ENCODE measurements at places on chromosomes 13 and 19.

DNA sequence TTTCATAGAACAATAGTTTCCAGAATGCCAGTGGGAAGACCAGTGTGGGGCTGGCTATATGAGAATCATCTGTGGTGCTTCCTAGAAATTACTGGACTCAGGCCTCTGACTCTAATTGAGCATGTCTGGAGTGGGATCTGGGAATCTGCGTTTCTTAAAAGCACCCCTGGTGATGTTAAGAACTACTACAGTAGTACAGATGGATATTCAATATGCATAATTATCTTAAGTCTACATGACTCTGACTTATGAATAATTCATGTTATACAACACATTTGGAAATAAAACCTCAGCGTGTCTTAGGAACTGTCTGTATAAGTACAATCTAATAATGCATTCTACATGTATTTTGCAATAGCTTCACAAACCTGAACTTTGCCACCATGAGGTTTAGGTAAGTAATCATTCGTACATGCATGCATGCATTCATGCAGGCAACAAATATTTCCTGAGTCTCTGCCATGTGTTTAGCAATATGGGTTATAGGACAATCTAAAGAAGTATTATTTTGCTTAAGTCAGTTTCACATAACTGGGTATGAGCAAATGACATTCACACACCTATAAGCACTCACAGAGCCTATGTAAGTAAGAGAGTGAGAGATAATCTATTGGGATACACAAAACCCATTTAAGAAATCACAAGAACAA is 62.0 kb downstream of the EPSTI1 start:
- DNase-seq, result no peak

- DNase-seq, result no peak
Observed at GRCh38 chr13:71924931-71925330, 57.9 kb upstream of the DACH1 start.

- DNase-seq, result no peak
Observed at GRCh38 chr19:2611483-2612464, 90.7 kb downstream of the GNG7 start.

- DNase-seq, result no peak
Observed at GRCh38 chr13:57629391-57629804, 2.1 kb upstream of the PCDH17 start.

DNA sequence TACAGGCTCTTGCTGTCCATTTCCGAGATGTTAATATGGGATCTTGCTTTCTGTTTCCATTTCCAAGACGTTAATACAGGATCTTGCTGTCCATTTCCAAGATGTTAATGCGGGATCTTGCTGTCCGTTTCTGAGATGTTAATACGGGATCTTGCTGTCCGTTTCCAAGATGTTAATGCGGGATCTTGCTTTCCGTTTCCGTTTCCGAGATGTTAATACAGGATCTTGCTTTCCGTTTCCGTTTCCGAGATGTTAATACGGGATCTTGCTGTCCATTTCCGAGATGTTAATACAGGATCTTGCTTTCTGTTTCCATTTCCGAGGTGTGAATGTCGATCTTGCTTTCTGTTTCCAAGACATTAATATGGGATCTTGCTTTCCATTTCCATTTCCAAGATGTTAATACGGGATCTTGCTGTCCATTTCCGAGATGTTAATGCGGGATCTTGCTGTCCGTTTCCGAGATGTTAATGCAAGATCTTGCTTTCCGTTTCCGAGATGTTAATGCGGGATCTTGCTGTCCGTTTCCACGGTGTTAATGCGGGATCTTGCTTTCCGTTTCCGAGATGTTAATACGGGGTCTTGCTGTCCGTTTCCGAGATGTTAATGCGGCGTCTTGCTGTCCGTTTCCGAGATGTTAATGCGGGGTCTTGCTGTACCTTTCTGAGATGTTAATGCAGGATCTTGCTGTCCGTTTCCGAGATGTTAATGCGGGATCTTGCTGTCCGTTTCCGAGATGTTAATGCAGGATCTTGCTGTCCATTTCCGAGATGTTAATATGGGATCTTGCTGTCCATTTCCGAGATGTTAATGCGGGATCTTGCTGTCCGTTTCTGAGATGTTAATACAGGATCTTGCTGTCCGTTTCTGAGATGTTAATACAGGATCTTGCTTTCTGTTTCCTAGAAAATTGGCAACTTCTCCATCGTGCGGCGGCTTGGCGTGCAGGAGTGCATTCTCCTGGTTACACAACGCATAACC is 38.3 kb downstream of the PEX11G start:
- peak; percentile 100 for DNase-seq

DNA sequence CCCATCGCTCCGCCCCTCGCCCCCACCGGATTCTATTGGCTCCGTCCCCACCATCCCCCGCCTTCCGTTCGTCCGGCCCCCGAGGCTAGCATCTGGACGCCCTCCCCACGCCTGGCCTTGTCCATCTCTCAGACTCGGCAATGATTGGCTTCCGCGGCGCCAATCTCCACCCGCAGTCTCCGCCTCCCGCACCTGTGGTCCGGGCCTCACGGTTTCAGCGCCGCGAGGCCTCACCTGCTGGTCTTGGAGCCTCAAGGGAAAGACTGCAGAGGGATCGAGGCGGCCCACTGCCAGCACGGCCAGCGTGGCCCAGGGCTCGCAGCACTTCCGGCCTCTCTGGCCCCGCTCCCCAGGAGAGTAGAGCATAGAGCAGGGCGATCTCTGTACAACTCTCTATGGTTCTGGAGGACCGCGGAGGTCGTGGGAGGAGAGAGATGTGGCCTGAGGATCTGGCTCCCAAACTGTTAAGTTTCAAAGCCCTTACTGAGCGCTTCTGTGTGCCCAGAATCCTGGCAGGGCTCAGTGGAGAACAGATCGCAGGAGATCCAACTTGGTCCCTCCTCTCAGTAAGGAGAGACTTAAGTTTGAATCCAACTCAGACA is at the start of gene ERCC1:
ERCC1 (minus strand) TSS at position 329 of the 602 bp plus-strand sequence. CDS start 543 bp downstream, outside the sequence.
- no peak for DNase-seq

- DNase-seq, result no peak
Observed at GRCh38 chr19:14030997-14031718, 404 bp upstream of the IL27RA start.

DNA sequence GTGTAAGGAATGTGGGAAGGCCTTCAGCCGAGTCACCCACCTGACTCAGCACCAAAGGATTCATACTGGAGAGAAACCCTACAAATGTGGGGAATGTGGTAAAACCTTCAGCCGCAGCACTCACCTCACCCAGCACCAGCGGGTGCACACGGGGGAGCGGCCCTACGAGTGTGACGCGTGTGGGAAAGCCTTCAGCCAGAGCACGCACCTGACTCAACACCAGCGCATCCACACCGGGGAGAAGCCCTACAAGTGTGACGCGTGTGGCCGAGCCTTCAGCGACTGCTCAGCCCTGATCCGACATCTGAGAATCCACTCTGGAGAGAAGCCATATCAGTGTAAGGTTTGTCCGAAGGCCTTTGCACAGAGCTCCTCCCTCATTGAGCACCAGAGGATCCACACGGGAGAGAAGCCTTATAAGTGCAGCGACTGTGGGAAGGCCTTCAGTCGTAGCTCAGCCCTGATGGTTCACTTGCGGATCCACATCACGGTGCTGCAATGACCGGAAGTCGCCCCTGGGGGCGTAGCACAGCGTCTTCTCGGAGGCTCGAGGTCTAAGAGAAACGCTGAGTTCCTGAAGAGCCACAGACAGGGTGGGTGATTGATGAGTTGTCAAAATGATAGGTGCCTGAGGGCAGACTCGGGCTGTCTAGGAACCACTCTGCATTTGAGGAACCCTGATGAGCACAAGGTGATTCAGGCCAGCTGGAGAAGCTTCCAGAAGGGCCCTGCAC is 12.2 kb downstream of the ZSCAN22 start:
- no peak for DNase-seq

DNA sequence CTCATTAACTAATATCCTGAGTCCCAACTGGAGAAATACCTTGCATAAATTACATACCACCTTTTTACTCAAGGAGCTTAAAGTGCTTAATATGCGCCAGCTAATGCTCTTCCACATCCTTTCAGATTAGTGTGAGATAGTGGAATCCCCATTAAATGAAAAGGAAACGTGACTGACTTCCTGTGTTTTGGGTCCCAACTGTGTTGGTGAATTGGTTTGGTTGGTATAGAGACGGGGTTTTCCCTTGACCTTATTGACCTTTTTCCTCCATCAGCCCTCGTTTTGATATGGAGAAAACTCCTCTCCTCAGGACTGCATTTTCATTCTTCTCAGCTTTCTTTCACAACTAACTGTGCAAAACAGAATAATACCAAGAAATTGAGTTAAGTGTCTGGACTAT is 163.5 kb downstream of the PAN3 start:
- DNase-seq, result no peak

GRCh38 chr13:36862722-36863121 is 43.7 kb downstream of the RFXAP start:
- DNase-seq, result no peak

DNA sequence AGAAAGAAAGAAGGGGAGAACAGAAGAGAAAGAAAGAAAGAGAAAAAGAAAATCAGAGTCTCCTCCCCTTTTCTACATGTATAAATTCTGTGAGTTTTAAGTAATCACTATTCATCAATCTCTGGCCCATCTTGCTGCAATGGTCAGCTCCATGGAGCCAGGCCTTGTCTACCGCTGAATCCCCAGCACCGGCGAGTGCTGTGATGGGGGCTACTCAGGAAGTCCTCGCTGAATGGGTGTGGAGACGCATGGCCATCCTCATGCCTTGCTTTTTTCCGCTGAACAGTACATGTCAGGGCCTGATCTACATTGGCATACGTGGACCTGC is 29.9 kb downstream of the GPR42 start:
- DNase-seq, result no peak

- DNase-seq, result no peak
Observed at GRCh38 chr13:110799246-110800236, 86.0 kb downstream of the ING1 start.

- no peak for DNase-seq
Observed at GRCh38 chr13:72145383-72145782, 278.4 kb upstream of the DACH1 start.

GRCh38 chr19:21789466-21790085 is 22.2 kb upstream of the ZNF100 start:
- DNase-seq, result no peak

DNA sequence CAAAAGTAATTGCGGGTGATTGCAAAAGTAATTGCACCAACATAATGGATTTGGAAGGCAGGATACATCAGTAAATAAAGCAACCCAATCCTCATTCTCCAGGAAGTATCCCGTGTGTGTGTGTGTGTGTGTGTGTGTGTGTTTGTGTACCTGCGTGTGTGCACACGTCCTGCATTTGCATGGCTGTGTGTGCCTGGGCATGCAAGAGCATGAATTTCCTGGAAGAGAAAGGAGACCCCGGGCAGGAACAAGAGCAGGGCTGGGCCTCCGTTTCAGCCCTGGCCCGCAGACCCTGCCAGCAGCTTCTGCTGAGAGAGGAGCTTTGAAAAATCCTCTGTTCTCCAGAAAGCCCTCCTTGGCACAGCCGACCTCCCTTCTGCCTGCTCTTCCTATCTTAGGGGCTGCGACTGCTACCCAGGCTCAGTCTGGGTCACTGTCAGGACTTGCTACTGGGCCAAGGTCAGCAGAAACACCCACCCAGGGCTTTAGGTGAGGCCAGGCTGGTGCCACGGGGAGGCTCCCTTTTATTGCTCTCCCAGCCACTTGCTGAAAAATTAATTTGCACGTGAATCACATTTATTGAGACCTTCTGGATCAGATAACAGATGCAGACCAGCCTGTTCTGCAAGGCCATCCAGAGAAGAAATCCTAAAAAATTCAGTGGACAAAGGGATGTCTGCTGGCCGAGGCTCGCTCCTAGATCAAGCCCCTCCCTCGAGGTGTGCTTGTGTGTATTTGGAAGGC is 258.3 kb downstream of the ZNF536 start:
- no peak for DNase-seq

- no peak for DNase-seq
Observed at GRCh38 chr13:112137144-112137543, 70.2 kb downstream of the SOX1 start.

- no peak for DNase-seq
Observed at GRCh38 chr19:53102756-53103233, 427 bp downstream of the ZNF160 start.

Data from vagina (tissue), 2 donors.